ENCODE measurements at places on chromosomes 16 and 17.

GRCh38 chr17:73187203-73187769 is 5.6 kb upstream of the COG1 start:
- DNase-seq, result no peak

DNA sequence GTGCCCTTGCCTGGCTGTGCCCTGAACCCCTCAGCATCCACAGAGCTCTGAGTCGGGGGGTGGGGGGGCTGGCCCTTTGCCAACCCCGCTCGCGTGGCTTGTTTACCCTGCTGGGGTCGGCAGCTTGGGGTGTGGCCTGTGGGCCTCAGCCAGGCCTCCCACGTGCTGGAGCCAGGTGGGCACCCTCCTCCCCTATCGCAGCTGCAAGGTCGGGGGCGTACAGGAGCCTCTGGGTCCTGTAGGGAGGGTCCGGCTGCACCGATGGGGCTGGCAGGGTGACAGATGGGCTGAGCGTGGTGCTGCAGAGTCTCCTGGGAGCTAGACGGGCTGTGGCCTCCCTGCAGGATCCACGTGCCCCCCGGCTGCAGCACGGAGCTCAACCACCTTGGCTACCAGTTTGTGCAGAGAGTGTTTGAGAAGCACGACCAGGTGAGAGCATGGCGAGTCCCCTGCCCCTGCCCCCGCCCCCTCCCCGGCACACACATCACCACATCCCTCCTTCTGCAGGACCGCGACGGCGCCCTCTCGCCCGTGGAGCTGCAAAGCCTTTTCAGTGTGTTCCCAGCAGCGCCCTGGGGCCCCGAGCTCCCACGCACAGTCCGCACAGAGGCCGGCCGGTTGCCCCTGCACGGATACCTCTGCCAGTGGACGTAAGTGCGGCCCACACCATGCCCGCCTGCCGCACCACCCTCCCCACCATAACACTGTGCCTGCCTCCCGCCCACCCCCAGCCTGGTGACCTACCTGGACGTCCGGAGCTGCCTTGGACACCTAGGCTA is 3.6 kb downstream of the RHOT2 start:
- DNase-seq, result no peak

GRCh38 chr16:68417711-68418301 is 30.5 kb downstream of the SMPD3 start:
- peak; percentile 69 for DNase-seq

DNA sequence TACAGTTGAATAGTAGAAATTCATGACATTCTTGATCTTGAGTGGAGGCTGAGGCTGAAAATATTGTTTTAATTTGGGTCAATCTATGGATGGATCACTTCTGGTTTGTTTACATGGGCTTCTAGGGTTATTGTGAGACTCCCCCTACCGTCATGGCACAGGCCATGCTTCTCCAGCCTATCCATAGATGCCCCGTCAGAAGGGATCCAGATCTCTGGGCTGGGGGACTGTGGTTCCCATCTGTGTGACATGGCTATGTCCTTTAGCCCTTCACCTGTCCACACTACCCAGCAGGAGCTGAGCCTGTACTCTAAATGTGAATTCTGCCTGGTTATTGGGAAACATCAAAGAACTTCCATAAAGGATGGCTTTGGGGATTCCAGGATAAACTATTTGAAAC is 160.4 kb downstream of the ABCC12 start:
- DNase-seq, result no peak

GRCh38 chr16:1123525-1124230 is 27.6 kb upstream of the C1QTNF8 start:
- no peak for DNase-seq

- no peak for DNase-seq
These were observed 20.7 kb downstream of the SPNS2 start for GRCh38 chr17:4519361-4519788.

- no peak for DNase-seq
These were observed 21.7 kb upstream of the ABCC11 start for GRCh38 chr16:48269011-48269410.

DNA sequence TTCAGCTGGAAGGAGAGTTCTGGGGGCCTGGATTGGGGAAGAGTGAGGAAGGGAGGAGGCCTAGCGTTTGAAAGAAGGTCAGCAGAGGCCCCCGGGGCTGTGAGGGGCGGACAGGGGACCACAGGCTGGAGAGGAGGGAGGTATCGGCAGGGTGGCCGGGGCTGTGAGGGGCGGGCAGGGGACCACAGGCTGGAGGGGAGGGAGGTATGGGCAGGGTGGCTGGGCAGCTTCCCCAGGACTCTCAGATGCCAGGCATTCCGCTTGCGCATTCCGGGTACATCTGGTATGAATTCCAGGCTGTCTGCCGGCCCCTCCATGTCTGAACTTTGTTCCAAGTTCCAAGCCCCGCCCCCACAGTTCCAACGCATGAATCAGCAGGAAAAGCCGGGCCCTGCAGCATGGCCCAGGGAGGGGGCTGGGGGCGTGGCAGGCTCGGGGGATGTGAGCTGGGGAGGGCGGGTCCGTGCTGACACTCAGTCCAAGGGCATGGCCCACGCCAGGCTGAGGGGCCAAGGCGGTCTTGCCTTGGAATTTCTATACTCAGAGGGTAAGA is 4.3 kb upstream of the TLCD2 start:
- DNase-seq, result no peak

- no peak for DNase-seq
These were observed 116.1 kb downstream of the METRNL start for GRCh38 chr17:83195330-83196023.

- DNase-seq, result peak; percentile 60
These were observed 4.3 kb upstream of the SGF29 start for GRCh38 chr16:28549301-28549899.

DNA sequence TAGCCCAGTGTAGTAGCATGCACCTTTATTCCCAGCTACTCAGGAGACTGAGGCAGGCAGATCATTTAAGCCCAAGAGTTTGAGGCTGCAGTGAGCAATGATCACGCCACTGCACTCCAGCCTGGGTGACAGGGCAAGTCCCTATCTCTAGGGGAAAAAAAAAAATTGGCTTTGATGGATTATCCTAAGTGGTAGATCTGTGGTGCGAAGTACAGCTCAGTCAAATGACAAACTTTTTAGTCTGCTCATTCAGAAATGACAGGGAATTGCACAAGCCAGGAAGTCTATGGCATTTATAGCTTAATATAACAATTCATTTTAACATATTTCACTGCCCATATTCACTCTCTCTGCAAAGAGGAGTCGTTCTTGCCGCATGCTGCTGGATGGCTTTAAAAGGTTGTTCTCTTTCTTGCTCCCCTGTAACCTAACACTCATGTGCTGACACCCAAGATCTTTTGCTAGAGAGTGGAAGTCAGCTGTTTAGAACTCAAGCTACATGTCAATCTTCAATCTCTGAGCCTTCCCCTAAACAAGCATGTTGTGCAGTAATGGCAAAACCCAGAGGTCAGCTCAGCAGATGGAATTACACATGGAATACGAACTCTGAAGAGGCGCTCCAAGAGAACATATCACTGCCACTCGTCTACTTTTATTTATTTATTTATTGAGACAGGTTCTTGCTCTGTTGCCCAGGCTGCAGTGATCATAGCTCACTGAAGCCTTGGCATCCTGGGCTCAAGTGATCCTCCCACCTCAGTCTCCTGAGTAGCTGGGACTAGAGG is 32.8 kb downstream of the RNF157 start:
- DNase-seq, result no peak

DNA sequence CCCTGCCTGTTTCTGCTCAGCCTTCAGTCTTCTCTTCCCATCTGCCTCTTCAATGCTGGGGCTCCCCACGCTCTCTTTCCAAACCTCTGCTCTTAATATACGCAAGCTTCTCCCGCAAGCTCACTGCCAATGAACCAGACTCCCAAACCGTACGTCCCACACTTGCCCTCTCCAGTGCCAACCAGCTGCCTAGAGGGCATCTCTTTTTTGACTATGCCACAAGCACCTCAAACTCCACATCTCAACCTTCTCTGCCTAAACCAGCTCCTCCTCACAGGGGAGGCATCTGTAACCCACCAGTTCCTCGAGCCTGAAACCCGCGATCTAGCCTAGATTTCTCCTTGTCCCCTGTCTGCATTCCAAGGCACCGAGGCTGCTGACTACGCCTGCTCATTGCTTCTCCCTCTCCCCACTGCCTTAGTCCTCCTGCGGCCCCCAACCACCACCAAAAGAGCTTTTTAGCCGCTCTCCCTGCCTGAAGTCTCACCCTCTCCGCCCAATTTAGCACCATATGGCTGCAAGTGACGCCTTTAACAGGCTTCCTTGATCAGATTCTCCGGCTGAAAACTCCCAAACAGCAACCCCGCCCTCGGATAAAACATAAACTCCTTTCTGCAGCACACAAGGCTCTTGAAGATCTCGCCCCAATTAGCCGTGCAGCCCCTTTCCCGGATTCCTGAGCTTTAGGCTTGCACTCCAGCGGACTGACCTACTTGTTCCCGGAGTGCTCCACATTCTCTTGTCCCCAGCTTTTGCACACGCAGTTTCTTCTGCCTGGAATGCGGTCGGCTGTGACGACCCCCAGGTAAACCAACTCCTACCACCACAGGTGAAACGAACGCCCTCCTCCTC is 1.5 kb downstream of the GGA2 start:
- peak; percentile 51 for DNase-seq

- DNase-seq, result no peak
These were observed 116.3 kb downstream of the USP22 start for GRCh38 chr17:20926532-20926931.

GRCh38 chr16:11473728-11474127 is 113.0 kb downstream of the LITAF start:
- no peak for DNase-seq

- DNase-seq, result no peak
These were observed 22.9 kb downstream of the ZC3H7A start for GRCh38 chr16:11774065-11774626.

- no peak for DNase-seq
These were observed 22.4 kb downstream of the SPNS2 start for GRCh38 chr17:4520894-4521600.

- DNase-seq, result no peak
These were observed 9.7 kb upstream of the CLEC18A start for GRCh38 chr16:69941251-69942098.

- DNase-seq, result no peak
These were observed 17.7 kb downstream of the HID1 start for GRCh38 chr17:74954665-74955421.

DNA sequence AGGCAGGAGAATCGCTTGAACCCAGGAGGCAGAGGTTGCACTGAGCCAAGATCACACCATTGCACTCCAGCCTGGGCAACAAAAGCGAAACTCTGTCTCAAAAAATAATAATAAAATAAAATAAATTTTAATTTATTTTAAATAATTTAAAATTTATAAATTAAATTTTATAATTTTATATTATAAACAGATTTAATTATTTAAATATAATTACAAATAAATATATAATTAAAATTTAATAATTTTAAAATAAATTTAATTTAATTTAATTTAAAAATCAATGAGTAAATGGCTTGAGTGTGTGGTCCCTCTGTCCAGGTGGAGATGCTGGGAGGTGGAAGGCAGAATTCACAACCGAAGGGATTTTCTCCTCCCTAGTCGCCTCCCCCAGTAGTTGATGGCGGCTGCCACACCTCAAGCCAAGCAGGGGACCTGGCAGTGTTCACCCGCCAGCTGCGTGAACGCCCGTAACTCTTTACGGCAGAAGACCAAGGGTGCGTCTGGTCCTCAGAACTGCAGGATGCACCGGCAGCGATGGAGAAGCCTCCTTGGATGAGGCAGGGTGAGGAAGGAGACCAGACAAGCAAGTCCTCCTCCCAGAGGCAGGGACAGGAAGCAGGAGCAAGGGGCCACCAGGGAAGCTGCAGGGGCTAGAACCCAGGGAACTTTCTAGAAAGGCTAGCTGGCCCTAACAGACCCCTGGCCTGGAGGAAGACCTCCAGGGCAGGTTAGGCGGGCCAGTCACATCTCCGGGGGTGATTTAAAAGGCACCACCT is 22.9 kb upstream of the KRT17 start:
- no peak for DNase-seq

DNA sequence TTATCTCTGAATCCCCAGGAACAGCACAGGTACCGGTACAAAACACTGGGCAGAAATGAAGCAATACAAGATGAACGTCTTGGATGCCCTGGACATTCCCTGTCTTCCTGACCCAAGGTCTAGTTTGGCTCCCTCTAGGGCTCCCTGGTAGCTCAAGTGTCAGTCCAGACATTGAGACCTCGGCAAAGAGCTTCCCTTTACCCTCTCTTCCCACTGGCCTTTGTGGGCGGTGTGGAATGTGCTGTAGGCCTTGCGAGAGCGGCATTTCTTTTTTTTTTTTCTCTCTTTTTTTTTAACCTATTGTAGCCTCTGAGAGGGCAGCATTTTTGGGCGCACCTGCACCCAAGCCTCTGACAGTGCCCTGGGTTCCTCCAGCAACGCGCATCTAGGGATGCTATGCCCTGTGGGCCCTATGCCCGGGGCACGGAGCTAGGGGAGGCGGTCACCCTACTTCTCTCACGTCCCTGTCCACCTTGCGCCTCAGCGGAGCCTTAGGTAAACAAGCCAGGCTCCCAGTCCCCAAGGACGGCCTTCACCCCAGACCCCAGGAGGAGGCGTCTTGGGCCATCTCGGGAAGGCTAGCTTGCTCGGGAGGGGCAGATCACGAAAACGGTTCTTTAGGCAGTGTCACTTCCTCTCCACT is 1.2 kb upstream of the NFATC3 start:
- DNase-seq, result no peak

DNA sequence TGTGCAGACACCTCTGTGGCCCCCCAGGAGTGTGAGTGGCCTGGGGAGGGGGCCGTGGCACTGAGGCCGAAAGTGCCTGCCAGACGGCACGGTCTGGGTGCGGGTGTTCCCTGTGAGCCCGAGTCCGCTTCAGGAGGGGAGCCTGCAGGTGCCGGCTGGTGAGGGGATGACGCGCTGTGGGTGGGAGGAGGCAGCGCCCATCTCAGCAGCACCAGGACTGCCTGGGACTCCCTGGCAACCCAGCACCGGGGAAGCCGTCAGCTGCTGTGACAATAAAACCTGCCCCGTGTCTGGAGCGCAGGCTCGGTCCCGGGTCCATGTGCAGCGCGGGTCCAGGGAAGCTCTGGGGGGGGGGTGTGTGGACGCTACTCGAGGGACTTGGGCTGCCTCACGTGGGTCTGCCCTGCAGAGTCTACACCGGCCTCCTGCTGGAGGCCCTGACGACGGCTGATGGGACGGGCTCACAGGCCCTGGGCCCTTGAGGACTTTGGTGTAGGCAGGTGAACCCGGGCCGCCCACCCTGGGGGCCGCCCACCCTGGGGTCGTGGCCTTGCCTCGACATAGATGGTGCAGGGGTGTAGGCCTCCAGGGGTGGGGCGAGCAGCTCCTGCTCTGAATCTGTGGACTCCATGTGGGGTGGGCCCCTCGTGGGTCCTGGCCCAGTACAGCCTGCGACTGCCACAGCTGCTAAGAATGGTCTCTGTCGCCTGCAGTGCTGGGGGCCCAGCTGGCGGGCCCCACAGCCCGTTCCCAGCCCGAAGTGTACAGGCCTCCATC is 5.9 kb upstream of the RAB40C start:
- DNase-seq, result no peak

GRCh38 chr16:6066652-6067051 is 969.1 kb upstream of the EEF2KMT start:
- DNase-seq, result no peak

DNA sequence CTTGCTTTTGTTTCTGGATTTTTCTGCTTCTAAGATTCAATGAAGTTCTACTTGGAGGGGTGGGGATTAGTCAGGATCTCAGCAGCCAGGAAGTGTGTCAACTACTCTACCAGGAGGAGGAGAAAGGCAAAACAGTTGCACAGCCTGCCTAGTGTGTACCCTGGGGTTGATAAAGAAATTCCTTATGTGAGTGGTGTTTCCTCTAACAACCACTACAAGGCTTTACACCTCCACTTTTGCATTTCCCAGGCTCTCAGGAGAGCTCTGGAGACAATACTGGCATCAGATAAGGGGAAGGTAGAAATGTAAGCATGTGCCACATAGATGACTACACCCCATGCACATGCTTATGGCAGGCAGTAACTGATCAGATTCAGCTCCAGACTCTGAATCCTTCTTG is 174.6 kb downstream of the TOX3 start:
- DNase-seq, result no peak

All from NAMALWA (cell line).